ENCODE measurements at places on chromosomes 12 and 14. TPM values are rescaled to one million over a fixed set of nuclear protein-coding genes. Genes with fewer than 3 reads are reported as not detected.
A peak's percentile ranks its signal among the peaks of the same experiment; 100 is the strongest.

The SALL2 gene
- total RNA-seq: 9.8 TPM

The RASAL1 gene
- total RNA-seq: 11.0 TPM

The GOLGA3 gene
- 49.8 TPM for total RNA-seq

The IFI27 gene
- 209 TPM for total RNA-seq

The LTBR gene
- total RNA-seq: 146 TPM

The GUCY2C gene
- total RNA-seq: 0.74 TPM

The RAD9B gene
- total RNA-seq: not detected

The HCAR1 gene
- total RNA-seq: 0.25 TPM

GRCh38 chr12:109693653-109694600 is 19.7 kb upstream of the FAM222A start:
- no peak for DNase-seq

DNA sequence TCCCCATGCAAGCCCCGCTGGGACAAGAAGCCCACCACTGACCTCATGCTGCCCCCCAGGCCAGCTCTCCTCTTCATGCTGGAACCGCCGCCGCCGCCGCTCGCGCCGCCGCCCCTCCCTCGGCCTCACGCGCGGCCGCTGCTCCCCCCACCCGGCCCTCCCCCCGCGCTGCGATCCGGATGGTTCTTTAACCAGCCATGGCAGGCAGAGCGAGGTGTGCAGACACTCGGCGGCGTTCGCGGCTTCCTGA is at the start of gene DCAF5:
DCAF5 (minus strand) TSS at position 218 of the 250 bp plus-strand sequence; CDS start at position 77, 141 bp downstream.
- DNase-seq: no peak

DNA sequence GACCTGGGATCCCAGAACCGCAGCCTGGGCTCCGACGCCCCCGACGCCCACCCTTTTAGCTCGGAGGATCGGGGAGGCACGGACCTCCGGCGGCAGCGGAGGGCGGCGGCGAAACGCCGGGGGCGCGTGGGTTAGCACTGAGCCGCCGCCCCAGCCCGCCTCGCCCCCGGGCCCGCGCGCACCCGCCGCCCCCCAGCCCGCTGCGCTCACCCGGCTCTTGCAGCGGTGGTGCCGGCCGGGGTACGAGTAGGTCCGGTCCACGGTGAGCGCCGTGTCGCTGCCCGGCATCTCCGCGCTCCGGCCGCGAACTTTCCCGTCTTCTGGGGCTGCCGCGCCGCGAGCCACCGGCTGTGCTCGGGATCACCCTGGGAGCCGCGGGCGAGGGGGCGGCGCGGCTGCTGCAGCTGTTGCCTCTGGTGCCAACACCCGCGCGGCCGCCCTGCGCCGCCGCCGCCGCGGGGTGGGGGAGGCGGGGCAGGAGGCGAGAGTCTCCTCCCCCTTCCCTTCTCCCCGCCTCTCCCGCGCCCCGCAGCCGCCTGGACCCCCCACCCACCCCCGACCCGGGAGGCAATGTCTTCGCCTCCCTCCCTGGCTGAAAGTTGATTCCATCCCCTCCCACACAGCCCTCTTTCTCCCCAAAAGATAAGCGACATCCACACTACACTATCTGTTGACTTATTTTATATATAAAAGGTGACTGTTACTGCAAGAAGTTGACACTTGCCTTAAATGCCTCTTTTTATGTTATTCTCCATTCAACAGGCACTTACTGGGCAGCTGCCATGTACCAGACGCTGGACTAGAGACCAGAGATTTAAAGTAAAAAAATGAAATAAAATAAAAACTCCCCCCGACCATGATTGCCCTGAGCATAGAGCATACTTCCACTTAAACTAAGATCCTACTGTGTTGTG is at the start of gene TMCC3:
TMCC3 (minus strand) TSS at position 415 of the 914 bp plus-strand sequence; CDS start at position 288, 127 bp downstream.
- no peak for DNase-seq

DNA sequence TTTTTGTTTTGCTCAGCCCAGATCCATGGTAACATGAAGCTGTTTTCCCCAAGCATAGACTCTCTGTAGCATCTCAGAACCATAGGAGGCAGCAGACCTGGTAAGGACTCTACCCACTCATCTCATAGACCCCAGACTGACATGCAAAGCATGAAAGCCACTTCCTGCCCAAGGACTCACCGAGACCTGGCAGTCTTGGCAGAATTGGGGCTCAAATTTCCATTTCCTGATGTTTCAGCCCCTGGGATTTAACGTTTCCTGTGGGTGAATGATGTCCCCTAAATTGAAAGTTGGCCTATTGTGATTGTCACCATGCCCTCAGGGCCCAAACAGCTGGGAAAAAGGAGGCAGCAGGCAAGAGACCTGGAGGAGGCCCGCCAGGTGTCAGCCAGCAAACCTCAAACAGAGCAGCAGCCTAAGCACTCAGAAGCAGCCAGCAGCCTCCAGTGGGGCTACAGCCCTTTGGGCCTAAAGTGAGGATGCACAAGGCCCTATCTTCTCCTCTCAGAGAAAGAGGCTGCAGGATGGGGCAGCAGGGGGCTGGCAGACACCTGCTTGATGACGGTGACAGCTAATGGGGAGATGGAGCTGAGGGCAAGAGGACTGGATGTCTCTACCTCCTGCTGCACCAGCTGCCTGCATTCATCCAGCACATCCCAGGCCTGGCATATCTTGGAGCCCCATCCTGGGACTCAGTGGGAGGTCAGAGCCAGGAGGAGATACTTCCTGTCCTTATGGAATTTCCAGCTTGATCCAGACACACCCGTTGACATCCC is 8.5 kb downstream of the KRT85 start:
- no peak for DNase-seq

DNA sequence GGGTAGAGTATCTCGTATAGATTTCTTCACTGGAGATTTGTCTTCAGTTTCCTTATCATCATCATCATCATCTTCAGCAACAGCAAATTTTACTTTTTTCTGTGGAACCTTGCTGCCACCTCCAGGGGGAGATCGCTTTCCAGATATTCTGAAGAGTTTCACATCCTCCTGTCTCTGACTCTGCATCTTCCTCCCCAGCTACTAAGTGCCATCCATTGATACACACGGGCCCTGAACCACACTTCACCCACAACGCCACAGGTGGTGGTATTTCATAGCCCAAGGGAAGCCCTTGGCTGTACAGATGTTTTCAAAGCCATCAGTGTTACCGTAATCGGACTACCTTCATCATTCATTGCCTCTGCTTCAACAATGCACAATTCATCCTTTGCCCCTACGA is 82.2 kb downstream of the PPP2R5C start:
- DNase-seq: no peak

DNA sequence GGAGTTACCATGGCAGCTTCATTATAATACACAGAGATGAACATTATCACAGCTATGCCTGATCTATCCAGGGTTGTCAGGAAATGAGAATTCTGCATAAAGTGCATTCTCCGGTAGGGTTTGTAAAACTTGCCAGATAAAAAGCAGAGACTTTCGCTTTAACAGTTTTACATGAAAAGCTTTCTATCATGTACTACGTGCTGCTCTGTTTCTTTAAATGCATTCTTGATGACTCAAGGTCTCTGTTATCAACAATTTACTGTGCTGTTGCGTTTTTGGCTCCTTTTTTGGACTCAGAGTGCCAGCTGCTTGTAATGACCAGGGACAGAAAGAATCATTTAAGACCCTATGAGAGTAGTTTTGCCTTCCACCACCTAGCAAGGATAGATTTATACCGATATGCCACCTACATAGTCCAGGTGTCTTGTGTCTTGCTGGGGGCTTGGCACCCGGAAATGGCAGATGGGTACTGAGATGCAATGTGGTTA is 371.2 kb downstream of the BTG1 start:
- DNase-seq: no peak

GRCh38 chr12:12008931-12009611 is 61.7 kb upstream of the BCL2L14 start:
- DNase-seq: no peak

- DNase-seq: no peak
Measured at GRCh38 chr12:129927316-129927900, 23.6 kb upstream of the TMEM132D start.

- DNase-seq: no peak
Measured at GRCh38 chr12:102503056-102503681, 22.8 kb upstream of the IGF1 start.

GRCh38 chr12:109308534-109309380 is at the start of gene FOXN4:
Gene FOXN4 (minus strand): TSS chr12:109309284. CDS start chr12:109308321, 963 bp downstream.
- DNase-seq: no peak

DNA sequence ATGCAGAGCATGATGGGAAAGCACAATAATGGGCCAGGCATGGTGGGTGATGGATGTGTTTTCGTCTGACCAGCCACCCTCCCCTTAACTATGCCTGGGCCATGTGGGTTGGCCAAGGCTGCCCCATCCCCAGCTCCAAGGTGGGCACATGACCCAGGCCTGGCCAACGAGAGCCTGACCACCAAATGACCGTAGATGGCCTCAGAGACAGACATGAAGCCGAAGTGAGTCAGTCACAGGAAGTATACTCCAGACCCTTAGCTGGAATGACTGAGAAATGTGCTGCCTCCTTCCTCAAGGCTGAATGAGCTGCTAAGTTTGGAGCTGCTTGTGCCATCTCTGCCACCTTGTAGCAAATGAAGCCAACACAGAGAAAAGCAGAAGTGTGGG is 233.6 kb downstream of the BCL11B start:
- DNase-seq: no peak

- DNase-seq: no peak
Measured at GRCh38 chr12:958588-959123, 9.2 kb upstream of the RAD52 start.

GRCh38 chr14:74984236-74985027 is 18.3 kb upstream of the EIF2B2 start:
- no peak for DNase-seq

DNA sequence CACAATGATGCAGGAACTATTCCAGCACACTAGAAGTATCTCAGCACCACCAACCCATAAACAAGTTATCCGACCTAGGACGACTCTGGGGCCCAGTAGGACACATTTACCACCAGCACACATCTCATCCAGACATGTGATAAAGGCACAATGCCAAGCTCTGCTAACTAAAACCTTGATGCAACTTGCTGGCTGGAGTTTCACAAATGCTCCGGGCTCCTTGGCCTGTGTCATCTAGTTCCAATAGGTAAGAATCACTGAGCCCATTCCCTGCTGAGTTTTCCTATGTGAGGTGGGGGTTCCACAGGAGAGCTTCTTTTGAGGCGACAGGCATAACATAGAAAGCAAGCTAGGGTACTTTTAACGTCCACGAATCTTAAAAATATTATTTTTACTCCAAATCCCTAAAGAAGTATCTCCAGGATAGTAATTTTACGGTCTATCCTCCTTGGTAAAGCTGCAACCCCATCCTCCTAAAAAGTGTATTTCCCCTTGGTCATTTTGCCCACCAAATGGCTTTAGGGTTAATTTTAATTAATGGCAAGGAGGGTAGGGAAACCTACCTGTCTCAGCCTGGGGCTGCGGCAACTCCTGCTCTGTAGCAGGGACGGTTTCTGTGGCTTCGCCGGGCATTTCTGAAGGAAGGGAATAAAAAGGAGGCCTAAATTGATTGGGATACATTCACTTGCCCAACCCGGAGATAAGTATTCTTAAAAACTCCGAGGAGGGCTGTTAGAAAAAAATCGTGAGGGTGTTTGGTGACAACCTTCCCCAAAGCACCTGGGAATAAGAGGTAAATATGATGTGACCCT is 1.0 kb downstream of the NACA start:
- peak; percentile 91 for DNase-seq

DNA sequence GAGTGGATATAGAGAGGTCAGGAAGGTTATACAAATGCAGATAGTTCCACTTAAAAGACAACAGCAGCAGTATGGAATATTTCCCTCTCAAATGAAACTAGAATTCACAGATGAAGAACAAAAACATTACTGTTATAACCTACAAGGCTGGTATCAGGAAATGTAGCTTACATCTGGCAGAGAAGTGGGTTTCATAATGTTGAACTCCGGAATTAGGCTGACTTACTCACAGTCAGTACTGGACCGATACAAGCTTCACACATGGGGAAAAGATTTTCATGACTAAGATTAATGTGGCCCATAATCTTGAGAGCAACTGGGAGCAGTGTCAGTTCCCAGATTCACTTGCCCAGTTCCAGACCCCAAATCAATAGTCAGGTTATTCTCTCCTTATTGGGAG is 353.9 kb downstream of the DUSP6 start:
- no peak for DNase-seq

DNA sequence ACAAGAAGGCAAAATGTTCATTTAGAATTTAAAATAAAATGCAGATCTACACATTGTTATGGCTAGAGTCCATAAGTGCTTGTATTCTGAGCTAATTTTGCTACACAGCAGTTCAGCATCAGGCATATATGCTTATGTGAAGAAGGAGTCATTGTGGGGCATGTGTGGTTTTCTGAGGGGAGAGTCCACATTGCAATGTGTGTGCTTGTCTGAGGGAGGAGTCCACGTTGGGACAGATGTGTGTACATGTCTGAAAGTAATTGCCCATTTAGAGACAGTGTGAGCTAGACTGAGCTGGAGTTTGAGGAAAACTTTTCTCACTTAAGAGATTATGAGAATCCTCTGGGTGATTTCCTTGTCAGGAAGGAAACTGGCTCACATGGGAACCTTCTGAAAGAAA is 767.9 kb downstream of the TMEM121 start:
- DNase-seq: no peak

GRCh38 chr12:109951751-109952150 is 44.4 kb downstream of the GIT2 start:
- no peak for DNase-seq

- no peak for DNase-seq
Measured at GRCh38 chr12:95417372-95417771, 56.6 kb upstream of the METAP2 start.

DNA sequence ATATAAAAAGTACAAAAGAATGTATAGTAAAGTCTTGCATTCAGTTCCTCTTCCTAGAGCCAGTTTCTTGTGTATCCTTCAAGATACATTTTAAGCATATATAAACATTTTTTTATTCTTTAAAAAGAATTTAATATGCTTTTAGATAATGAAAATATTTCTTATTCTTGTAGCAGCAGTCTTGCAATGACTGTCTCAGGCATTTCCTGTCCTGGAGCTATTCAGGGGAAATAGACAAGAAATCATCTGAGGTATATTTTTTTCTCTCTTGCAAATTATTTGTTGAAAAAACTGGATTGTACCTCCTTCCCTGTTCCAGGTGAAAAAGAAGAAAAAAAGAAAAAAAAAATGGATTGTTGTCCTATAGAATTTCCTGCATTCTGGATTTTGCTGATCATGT is 17.0 kb upstream of the ERBB3 start:
- DNase-seq: no peak

DNA sequence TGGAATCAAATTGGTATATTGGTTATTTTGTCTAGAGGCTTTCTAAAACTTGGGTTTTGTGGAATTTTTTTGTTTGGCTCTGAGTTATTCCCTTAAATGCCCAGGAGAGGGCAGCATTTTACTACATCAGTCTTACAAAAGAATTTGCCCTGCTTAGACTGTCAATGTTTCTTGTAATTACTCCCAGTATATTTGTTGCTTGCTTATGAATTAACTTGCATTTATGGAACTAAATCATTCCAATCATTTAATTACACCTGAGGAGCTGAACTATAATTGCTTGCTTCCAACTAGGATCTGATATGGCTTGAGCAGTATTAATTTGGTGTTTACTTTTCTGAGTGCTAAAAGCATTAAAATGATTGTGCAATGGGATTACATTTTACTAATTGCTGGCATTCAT is 48.7 kb downstream of the MIPOL1 start:
- DNase-seq: no peak
